Stimulated activated CD8-positive, alpha-beta memory T cell treated with anti-CD3 and anti-CD28 coated beads, Interleukin-4, amount 100 ng/mL, for 1 hour (primary cell): ENCODE measurements at places on chromosomes 11 and 22.

GRCh38 chr22:44098966-44099530 is 74.9 kb downstream of the PARVB start:
- no peak for DNase-seq

DNA sequence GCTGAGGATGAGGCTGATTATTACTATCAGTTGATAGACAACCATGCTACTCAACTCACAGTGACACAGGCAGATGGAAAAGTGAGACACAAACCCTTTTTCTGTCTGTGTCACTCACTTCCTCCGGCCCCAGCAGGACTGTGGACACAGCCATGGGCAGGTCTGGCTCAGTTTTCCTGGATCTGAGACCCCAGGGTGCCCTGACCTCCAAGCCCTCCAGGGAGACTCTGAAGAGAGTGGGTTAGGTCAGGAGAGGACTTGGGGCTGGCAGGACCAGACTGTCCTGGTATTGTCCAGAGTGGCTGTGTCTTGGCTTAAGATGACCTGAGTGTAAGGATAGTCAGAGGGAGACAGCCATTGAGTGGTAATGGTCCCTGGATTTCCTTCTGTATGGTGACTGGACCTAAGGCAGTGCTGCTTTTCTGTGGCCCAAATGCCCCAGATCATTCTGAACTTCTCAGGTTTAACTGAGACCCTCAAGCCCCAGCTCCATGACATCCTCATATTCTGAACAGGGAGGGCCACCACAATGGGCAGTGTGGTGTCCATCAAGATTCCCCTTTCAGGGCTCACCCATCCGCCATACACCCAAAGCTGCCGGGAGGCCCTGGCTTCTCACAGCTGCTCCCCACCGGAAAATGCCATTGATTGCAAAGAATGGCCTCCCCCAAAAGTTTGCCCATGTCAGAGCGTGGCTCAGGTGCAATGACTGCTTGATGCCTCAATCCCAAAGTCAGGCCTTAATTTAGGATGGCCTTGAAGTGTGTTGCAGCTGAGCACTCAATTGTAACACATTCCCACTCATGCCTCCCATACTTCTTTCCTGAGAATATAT is 36.2 kb upstream of the PRAME start:
- DNase-seq, result no peak

GRCh38 chr22:32326647-32327046 is 31.0 kb upstream of the RFPL3 start:
- DNase-seq, result no peak

DNA sequence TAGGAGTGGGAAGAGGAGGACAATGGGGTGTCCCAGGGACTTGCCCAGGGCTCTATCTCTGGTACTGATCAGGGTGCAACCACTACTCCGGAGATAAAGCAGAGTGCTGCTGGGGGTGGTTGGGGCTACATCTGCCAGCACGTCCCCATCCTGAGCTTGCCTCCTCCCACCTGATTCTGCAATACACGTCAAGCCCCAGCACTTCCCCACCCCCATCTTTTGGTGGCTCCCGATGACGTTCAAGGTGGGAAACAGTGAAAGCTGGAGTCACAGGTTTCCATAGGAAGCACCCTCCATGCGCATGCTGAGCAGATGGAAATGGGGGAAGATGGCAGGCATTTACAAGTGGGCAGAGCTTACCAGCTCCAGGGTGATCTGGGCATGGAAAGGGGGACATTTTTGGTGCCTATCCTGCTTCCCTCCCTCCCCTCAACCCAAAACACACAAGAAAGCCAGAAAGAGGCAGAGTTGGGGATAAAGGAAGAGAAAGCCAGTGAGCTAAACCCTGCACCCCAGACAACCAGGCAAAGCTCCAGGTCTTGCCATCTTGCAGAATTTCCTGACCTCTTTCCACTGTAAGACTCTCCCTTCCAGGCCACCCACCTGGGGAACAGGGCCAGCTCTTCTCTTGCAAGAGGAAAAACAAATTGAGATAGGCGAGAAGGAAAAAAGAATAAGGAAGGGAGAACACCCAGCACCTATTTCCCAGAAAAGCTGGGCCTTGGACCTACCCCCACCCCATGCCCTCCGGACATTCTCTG is 15.8 kb downstream of the SYT7 start:
- no peak for DNase-seq

DNA sequence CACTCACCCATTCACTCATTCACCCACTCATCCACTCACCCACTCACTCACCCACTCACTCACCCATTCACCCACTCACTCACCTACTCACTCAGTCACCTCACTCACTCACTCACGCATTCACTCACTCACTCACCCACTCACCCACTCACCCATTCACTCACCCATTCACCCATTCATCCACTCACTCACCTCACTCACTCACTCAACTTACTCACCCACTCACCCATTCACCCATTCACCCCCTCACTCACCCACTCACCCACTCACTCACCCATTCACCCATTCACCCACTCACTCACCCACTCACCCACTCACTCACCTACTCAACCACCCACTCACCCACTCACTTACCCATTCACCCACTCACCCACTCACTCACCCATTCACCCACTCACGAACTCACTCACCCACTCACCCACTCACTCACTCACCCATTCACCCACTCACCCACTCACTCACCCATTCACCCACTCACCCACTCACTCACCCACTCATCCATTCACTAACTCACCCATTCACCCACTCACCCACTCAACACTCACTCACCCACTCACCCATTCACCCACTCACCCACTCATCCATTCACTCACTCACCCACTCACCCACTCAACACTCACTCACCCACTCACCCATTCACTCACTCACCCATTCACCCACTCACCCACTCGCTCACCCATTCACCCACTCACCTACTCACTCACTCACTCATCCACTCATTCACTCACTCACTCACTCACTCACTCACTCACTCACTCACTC is 13.7 kb downstream of the MUC5AC start:
- no peak for DNase-seq
